ENCODE measurements at places on chromosomes 7 and 10. TPM values are rescaled to one million over a fixed set of nuclear protein-coding genes. Genes with fewer than 3 reads are reported as not detected.

Gene CDHR3
- 2.2 TPM for total RNA-seq

Gene SPDYE2B
- total RNA-seq = not detected

- DNase-seq = no peak
Measured at GRCh38 chr7:49839863-49840645, 66.6 kb downstream of the VWC2 start.

- no peak for DNase-seq
Measured at GRCh38 chr10:116602648-116603400, 12.1 kb downstream of the PNLIPRP1 start.

DNA sequence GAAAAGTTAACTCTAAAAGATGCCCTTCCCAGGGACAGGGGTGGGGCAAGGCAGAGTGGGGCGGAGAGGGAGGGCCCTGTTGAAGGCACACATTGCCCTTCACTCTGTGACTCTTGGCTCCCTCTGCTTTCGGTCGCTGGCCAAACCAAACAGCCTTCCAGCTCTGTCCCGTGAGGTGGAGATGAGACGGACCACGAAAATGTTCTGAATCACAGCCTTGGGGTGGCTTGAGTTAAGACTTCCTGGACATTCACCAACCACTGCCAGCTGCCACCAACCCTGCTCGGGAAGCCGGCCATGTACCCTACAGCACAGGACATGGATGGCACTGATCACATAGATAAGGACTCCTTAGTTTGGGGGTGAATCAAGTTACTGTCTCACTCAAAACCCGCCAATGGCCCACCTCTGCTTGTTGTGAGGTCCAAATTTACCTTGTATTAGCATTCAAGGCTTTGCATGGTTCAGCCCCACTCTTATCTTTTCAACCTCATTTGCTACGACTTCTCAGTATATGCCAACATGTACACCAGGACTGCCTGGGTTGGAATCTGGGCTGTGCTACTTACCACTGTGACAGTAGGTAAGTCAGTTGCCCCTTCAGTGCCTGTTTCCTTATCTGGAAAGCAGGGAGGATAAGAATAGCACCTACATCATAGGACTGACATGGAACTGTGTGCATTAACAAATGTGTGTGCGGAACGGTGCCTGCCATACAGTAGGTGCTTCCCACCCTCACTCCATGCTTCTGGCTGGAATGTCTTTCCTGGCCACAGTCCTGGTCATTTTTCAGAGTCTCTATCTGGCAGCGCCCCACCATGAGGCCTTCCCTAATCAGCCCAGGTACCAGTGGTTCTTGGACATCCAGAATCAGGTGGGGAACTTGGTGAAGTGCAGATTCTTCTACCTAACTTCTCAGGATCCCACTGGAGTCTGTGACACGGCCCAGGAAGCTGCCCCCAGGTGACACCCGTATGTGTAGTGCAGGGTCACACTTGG lies 28.0 kb downstream of the ITPRIP start:
- peak; percentile 67 for DNase-seq

GRCh38 chr7:51070151-51070550 lies 246.5 kb downstream of the COBL start:
- DNase-seq = no peak

- DNase-seq = no peak
Measured at GRCh38 chr7:49398746-49399145, 374.7 kb upstream of the VWC2 start.

Data from sigmoid colon (tissue), 7 donors.